ENCODE measurements at places on chromosomes 5 and 9.

DNA sequence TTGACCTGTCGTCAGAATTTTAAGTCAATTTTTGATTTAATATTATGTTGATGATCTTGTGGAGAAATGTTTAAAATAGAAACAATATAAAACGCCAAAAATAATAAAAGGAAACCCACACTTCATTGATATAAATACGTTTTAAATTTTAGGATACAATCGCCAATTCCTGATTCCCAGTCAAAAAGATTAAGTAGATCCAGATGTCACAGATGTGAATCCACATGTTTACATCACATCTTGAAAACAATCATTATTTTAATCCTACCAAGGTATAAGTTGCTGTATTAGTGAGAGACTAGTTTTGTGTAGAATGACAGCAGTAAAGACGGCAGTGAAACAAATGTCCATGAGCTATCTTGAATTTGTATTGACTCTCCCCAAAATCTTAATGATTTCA lies 4.9 kb downstream of the TAS2R1 start:
- no peak for DNase-seq

DNA sequence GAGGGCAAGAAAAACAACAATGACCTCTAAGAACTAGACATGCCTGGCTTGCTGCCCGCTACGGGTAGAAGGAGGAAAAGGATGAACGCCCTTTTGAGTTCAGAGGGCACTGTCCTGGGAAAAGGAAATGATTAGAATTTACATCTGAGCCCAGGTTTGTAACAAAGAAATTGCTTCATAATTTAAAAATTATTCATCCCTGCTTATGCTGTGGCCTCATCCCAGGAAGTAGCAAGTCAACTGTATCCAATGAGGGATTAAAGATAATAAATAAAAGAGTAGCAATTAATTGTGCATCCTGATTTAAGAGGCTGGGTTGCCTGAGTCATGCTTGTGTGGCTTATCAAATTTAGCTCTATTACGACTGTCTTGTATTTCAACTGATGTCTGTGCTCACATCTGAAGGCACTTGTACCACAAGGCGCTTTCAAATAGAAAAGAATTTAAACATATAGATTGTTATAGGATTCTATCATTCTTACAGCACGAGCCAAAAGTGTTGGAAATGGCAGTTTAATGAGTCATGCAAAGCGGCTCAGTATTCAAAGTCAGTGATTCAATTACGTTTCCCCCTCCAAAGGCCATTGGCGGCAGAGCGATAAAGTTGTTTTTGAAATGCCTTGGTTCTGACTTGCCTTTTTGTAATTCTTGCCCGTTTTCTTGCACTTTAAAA lies 40.0 kb upstream of the DMRT1 start:
- DNase-seq = no peak

- no peak for DNase-seq
Measured at GRCh38 chr5:64949331-64949730, 180.6 kb downstream of the CWC27 start.

GRCh38 chr9:117464941-117465616 lies 50.2 kb upstream of the ASTN2 start:
- DNase-seq = no peak

- peak; percentile 84 for DNase-seq
Measured at GRCh38 chr5:151095341-151096000, 14.6 kb upstream of the TNIP1 start.

GRCh38 chr5:88557881-88558280 lies 289.2 kb upstream of the TMEM161B start:
- no peak for DNase-seq

DNA sequence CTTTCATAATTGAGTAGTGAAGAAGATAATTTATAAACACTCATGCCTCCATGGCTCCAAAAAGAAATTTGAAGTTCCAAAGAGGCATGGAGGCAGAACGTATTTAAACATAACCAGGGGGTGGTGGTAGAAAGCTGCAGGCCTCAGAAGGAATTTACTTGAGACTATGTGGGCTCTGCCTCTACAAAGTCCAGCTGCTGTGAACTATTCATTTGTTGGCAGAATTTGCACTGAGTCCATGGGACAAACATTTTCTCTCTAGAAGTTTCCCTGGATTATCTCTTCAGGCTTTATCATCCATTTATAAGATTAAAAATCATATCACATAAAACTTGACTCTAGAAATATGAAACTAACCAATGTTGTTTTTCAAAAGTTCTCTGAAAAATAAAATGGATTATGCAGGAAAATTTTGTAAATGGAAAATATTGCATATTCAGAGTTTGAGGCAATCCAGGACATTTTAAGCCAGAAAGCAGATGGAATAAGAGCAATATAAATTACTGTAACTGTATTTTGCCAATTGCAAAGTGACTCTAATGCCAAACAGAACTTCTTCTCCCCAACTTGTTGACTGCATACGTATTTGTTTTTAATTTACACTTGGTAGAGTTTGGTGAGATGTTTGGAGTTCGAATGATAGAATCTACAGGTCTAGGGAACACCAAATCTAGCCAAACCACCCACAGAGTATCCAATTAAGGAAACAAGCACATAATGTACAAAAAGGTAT lies 258.2 kb downstream of the ENC1 start:
- DNase-seq = no peak

- peak; percentile 51 for DNase-seq
Measured at GRCh38 chr5:159518371-159518770, 188.1 kb upstream of the IL12B start.

Measured in fibroblast of gingiva (primary cell).